ENCODE measurements at places on chromosomes 16 and 17. TPM values are rescaled to one million over a fixed set of nuclear protein-coding genes. Genes with fewer than 3 reads are reported as not detected.

The TMC8 gene
- total RNA-seq, result 123 TPM

The MYH1 gene
- total RNA-seq, result not detected

The TMIGD1 gene
- total RNA-seq, result not detected

The PLXDC1 gene
- 1.2 TPM for total RNA-seq

The HOXB6 gene
- total RNA-seq, result not detected

The KRTAP4-9 gene
- not detected for total RNA-seq

The KREMEN2 gene
- total RNA-seq, result not detected

Measured in activated CD4-positive, alpha-beta T cell treated with anti-CD3 and anti-CD28 coated beads for 36 hours (primary cell).